ENCODE measurements at places on chromosomes 6 and 20. TPM values are rescaled to one million over a fixed set of nuclear protein-coding genes. Genes with fewer than 3 reads are reported as not detected.

DNA sequence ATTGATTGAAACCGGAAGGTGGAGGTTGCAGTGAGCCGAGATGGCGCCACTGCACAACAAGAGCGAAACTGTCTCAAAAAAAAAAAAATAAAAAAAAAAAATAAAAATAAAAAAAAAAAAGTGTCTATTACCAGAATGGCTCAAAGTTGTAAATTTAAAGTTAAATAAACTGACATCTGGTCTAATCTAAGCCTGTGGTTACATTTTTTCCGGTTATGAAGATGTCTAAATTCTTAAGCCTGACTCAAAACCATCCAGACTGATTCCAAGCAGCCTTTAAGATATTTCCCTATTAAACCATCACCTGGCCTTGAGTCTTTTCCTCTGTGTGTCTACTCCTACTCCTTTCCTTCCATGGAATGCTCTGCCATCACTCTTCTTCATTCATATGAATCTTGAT is 371.7 kb upstream of the RUNX2 start:
- DNase-seq, result no peak

DNA sequence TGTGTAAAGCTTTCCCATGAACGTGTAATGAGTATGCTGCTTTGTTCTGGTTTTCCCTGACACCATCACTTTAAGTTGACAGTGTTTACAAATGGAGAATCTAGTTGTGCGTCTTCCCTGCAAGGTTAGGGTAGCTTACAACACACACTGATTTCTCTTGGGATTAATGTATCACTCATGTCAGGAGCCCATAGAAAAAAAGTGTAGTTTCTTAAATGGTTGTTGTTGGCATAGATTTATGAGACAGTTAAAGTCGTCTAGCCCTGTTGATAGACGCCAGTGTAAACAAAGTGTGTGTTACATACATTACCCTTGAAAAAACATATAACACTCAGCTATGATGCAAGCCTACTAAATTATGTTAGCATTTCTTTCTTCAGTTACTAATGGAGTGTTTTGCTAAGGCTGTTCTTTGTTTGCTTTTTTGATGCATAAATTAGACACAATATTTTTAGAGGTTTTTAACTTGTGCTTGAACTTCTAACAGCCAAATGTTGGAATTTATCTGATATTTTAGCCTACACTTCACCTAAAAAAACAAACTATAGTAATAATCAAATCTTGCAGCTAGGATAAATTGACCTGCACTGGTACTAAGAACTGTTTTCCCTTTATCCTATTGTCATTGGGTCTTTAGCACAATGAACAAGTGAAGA is 88.6 kb downstream of the RNF217 start:
- no peak for DNase-seq

GRCh38 chr6:93177918-93178317 is 241.4 kb downstream of the EPHA7 start:
- DNase-seq, result no peak

DNA sequence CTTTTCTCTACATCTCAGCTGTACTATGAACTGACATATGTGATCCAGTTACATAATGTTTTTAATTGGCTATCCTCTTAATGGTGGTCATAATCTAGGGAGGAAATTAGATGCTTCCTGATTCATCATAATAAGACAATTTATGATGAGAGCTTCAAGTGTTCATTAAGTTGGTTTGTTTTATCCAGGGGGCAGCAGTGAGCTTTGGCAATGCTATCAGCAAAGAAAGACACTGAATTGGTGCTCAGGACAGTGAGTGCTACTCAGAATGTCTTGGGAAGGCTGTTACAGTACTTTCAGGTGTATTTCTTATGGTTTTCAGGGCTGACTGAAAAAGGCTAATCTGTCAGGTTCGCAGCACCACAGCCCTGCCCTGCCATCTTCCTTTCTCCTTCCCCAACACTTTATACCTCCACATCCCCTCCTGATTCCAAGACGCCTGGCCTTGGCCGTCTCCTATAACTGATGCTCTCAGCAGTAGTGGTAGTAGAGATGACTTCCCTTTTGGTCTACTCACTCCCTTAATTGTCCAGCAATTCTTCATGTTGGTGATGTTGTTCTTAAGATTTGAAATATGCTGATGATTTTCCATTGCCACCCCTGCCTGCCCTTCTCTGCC is 67.0 kb upstream of the TNFAIP3 start:
- DNase-seq, result peak; percentile 64

DNA sequence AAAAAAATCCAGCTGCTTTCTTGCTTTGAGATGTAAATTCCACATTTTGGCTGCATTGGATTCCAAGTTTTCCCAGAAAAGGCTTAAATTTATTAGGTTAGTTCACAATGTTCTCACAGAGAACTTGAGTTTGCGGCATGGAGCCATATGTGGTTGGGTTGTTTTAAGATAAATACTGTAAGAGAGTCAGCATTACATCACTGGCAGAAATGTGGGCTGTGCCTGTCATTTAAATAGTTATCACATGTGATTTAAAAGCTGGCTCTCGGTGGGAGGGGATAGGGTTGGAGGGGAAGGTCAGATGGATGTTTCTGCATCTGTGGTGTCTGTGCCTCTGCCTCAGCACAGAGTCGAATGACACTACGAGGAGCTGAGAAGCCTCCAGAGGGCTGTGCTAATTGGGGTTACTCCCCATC is 73.8 kb upstream of the SCP2D1 start:
- peak; percentile 92 for DNase-seq

Gene SIRPD
- polyA plus RNA-seq, result not detected

Gene BPIFB4
- 0.08 TPM for polyA plus RNA-seq

Gene NKAIN2
- 5.6 TPM for polyA plus RNA-seq

Measured in muscle of leg (tissue), 16 donors.